ENCODE measurements at places on chromosomes 5 and 9.

DNA sequence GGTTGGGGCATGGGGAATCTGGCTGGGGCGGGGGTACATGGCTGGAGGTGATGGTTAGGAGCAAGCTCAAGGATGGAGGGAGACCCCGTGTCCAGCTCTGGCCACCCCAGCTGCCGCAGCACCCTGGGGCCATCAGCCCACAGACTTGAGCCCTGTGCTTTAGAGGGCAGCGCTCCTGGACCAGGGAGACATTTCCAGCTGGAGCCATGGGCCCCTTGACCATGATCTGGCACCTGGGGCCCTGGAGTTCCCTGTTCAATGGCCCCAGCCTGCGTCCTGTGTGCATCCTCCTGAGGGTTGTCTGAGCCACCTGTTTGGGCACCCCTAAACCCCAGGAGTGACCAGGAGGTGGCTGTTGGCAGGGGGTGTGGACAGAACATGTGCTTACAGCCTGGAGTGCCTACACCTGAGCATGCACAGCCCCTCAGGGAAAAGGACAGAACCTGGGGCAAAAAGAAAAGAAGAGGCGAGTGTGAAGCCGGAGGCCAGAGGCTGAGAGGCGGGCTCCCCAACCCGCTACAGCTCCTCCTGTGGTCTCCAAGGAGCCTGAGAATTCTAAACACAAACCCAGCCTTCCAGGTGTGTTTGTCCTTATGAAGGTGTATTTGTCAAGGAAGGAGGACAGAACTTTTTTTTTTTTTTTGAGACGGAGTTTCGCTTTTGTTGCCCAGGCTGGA, 126.7 kb downstream of the C9orf50 start:
- DNase-seq = no peak

- DNase-seq = no peak
Measured at GRCh38 chr9:129644365-129644764, 2.4 kb upstream of the ASB6 start.

DNA sequence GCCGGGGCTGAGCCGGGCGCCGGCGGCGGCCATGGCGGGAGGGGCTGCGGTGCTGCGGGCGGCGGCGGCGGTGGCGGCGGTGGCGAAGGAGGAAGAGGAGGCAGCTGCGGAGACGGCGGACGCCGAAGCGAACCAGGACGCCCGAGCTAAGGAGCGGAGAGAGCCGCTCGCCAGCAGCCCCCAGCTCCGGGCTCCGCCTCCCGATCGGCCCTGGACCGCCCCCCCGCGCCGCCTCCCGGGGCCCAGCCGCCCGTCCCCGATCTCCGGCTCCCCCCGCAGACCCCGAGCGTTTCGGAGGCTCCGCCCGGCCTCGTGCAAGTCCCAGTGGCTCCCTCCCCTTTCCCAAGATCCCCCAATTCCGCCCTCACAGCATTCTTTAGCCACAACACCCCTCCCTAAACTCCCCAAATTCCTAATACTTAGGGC, at the start of gene ASTN2:
Gene ASTN2, minus strand, starts transcription at position 152 of the 426 bp plus-strand sequence. Its CDS starts 119 bp downstream, at position 33.
- DNase-seq = no peak

DNA sequence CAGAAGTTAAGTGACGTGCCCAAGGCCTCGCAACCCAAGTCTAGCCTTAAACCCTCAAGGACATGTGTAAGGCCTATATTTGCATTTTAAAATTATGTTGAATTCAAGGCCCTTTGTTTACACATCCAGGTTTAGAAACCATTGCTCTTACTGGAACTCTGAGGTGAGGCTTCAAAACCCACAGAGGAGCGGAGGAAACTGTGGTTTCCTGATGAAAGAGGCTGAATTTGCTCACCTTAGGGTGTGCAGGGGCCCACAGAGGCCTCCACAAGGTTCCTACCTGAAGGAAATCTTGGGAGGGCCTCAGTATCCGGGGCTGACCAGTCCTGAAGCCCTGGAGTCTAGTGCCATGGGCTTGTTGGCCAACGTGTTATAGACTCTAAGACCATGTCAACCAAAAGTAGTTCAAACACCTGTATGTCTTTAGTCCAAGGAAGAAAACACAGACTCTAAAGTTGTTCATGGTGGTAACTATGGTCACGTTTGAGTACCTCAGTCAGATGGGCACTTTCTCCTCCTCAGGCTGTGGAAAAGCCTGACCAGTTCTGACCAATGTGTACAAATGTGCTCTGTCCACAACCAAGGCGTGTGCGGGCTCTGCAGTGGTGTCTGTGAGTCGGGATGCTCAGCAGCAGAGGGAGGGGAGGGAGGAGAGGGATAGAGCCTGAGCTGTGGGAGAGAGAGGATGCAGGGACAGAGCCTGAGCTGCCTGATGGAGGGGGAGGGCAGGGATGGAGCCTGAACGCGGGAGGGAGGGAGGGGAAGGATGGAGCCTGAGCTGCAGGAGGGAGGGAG, 124.6 kb upstream of the ERCC6L2 start:
- DNase-seq = no peak

DNA sequence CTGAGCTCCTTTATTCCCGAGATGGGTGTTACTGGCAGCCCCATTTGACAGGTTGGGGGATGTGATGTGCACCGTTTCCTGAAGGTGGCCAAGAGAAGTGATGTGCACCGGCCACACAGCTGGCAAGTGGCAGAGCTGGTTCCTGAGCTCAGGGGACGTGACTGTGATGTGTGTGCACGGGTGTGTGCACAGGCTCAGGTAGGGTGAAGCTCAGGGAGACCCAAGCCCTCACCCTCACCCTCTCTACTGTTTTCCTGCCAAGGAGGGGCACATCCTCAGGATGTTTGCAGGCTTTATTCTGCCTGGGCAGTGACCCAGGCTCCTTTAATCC, 56.6 kb downstream of the WWC1 start:
- DNase-seq = no peak

GRCh38 chr9:99748266-99748665, 73.4 kb upstream of the NR4A3 start:
- no peak for DNase-seq

DNA sequence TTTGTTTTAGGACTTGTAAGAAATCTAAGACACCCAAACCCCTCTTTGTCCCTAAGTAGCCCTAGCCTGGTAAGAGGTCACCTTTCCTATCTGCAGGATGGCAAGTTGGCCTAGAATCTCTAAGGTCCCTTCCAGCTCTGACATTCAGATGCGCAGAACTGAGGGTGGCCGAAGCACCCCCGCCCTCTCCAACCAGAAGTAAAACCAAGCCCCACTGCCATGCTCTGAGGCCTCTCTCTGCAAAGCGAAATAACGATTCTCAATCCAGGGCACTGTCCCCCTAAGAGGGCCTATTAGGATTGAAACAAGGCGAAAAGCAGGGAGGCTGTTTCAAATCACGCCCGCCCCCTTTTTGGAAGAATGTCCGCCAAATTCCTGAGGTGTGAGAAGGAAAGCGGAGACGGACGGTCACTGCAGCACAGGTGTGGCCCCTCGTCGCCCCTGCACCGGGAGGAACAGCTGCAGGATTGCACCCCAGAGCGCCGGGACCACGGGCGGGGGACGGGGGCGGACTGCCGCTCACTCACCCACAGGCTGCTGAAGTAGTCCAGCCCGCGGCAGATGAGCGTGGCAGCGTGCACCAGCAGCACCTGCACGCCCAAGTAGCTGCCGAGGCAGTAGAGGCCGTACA, 824 bp downstream of the TMEM245 start:
- DNase-seq = no peak

DNA sequence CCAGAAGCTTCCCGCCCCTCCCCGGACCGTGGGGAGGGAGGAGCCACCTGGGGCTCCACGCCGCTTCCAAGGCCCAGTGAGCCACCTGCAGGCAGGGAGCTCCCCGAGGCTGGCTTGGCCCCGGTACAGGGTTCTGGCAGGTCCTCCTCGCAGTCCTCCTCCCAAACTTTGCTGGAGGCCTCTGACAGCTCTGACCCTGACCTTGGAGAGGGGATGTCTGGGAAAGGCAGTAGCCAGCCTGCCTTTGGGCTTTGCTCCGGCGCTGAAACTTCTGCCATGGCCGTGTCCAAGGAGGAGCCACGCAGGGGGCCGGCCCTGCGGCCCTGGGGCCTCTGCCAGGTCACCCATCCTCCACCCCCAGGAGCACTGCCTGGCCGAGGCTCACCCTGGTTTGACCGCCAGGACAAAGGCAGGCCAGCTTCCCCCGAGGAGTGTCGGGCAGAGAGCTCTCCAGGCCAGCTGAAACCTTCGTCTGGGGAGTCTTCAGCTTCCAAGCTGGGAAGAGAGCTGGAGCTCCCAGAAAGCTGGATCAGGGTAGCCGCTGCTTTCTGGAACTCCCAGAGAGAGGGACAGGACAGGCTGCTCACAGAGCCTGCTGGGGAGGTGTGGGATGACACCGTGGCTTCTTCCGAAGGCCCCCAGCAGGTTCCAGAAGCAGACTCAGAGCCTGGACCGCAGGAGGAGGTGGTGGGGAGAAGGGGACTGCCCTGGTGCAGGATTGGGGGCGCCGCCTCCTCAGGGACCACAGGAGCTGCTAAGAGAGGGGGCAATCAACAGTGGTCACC, 9.0 kb upstream of the QSOX2 start:
- no peak for DNase-seq

GRCh38 chr5:84181093-84181492, 203.6 kb downstream of the EDIL3 start:
- DNase-seq = no peak

DNA sequence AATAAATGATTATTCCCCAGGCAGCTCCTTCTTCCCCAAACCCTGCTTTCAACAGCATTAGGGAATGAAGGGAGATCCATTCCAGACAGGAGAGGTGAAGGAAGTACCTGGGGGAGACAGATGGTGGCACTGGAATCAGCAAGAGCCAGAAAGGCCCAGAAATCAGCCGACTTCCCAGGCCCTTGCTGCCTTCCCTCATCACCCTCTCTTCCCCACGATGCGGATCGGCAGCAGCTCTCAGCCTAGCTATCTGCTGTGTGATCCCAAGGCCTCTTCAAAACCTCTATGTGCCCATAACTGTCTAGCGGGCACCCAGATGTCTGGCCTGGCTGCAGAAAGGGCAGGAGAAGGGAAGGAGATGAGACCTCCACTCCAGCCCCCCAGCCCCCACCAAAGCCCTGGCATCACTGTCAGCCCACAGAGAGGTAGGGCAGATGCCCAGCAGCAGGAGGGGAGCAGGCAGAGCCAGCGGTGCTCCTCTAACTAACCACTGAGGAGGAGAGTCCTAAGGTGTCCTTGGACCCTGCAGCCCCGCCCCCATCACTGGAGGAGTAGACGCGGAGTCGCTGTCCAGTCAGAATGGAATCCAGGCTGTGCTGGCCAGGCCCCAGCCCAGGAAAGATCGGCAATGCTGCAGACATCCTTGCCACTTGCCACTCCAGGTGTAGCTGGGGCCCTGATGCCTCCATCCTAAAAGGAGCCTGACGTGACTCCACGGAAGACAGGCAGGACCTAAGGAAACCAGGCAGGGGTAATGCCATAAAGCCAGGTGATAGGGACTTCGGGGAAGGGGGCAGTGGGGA, 12.7 kb downstream of the CNTFR start:
- DNase-seq = no peak

GRCh38 chr9:126720661-126721563, 83.9 kb upstream of the ZBTB43 start:
- DNase-seq = no peak
